ENCODE measurements at places on chromosomes 5 and 9.

DNA sequence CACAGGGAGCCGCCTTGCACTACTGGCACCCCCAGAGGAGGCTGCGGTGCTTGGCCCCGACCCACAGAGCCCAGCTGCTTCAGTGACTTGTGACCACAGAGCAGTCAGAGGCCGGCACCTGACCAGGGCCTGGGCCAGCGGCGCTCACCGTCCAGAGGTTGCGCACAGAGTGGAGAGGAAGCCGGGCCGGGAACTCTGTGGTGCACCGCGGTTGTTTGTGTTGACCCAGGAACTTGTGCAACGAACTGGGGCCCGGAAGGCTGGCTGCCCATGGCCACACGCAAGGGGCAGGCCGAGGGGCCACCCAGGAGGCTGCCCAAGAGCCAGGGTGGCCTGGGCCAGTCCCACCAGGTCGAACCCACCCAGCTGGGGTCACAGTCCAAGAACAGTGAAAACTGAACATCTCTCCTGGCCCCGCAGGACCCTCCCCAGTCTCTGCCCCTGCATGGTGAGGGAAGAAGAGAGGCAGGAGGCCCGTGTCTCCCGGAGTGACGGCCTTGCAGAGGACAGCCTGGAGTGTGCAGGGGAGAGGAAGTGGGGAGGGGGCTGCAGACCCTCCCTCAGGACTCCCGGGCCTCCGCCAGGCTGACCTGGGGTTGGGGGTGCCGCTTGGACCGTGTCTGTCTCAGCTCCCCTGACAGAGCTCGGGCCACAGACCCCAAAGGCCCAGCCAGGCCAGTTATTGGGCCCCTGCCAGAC is 42.8 kb upstream of the EGFL7 start:
- DNase-seq, result no peak

DNA sequence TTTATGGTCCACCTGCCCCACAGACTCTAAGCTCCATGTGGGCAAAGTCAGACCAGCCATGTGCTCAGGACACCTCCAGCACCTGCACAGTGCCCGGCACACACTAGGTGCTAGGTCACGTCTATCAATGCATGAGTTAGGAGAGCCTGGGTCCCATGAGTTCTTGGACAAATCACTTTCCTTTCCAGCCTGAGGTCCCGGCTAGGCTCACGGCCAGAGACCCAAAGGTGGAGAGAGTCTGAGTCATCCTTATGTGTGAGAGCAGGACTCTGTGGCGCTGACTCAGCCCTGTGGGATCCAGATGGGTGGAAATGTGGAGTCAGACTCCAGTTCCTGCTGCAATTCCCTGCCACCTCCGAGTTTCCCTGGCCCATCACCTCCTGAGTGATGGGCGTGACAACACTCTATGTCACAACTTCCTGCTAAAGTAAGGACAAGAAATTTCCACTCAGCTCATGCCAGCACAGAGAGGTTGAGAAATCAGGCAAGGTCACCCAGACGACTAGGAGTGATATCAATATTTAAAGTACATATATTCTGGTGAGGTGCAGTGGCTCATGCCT is 2.5 kb upstream of the ST6GALNAC4 start:
- peak; percentile 65 for DNase-seq

- no peak for DNase-seq
Observed at GRCh38 chr5:80837679-80838078, 122.5 kb upstream of the RASGRF2 start.

- DNase-seq, result peak; percentile 28
Observed at GRCh38 chr5:31638345-31638744, 586 bp upstream of the PDZD2 start.

GRCh38 chr5:146013761-146014160 is 77.4 kb downstream of the SH3RF2 start:
- no peak for DNase-seq

- no peak for DNase-seq
Observed at GRCh38 chr5:310516-310915, 11.0 kb upstream of the AHRR start.

DNA sequence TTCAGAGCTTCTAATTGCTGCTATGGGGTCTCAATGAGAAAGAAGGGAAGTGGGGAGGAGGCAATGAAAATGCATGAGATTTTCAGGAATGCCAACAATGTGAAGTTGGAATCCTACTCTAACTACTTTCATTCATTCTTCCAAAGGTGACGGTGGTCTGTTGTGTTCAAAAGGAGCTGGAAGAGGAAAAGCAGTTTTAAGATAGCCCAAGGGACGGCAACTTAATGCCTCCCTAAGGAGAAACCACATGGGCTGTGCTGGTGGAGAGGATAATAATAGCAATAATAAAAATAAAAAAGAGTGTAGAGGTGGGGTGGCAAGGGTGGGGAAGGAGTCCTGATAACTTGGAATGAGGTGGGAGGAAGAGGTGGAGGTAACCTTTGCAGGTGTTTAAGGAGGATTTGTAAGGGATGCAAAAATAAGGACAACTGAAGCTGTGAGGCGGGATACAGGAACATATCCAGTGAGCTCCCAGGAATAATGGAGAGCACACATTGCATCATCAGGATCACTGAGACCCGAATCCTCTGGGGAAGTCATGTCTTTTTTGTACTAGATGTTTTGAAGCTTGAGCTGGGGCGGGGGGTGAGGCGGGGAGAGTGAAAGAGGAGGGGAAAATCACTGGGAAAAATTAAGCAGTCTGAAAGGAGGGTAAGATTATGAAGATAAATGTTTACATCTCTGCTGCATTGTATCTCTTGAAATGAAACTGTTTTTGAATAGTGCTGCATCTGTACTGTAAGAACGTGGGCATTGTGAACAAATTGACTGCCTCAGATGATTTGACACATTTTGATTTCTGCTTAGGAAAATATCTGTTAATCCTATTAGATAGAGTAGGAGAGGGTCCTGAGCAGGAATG is 120.1 kb upstream of the TMEM161B start:
- DNase-seq, result no peak

DNA sequence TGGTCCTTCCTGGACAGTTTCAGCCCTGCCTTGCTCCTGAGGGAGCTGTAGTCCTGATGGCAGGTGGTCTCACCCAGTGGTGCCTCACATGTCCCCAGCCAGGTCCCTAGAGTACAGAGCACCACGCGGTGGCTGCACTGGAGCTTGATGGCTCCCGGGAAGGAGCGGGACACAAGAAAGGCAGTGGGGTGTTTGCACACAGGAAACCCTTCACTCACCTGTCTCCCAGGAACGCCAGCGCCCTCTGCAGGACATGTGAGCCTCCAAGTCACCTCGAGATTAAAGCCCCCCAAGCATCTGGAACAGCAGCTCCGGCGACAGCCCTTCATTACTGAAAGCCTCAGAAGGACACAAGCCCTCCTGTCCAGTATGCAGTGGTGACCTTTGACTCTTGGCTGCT is 19.9 kb upstream of the TMEM250 start:
- DNase-seq, result peak; percentile 63

- DNase-seq, result no peak
Observed at GRCh38 chr5:31023105-31023504, 170.4 kb upstream of the CDH6 start.

DNA sequence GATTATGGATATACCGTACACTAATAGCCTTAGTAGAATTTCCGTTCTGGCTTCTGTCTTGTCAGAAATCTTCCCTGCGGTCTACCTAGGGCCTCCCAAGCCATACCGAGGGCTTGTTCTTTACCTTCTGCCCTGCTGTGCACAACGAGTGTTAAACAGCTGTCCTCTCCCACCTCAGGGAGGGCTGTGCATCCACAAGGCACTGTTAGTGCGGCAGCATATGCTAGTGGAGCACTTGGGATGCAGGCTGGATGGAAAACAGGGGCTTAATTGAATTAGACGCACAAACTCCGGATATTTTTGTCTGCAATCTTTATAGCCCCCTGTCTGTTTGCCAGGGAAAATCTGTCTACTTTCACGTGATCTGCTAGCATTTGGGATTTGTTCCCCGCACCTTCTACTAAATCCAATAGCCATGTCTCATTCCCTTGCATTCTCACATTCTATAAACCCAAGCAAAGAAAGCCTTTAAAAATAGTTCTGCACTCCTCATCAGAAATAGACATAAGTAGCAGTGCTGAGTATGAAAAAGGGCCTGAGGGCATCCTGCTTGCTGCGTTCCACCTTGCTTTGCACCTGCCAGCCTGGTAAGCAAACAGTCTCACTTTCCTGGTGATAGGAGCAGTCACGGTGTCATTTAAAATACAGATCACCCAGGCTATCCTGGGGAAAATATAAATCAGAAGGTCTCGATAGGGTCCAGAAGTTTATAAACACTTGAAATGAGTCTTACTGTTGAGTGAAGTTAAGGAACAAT is 382.6 kb downstream of the RASEF start:
- peak; percentile 73 for DNase-seq

- no peak for DNase-seq
Observed at GRCh38 chr5:74579215-74579614, 61.3 kb downstream of the ENC1 start.

GRCh38 chr9:6188466-6188865 is 27.1 kb upstream of the IL33 start:
- no peak for DNase-seq

DNA sequence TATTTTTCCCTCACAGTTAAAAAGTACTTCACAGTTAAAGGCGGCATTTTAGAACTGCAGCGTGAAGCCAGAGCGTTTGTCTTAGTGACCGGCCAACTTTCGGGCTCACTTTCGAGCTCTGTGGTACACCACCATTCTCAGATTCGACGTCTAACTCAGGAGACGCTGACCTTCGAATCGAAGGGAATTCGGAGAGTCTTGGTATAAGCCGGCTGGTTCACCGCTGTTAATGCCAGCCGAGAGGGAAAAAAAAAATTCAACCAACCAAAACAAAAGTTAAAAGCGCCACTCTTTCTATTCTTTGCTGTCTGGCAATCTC is 544 bp upstream of the SNX24 start:
- DNase-seq, result no peak

GRCh38 chr9:18014556-18014955 is 435.7 kb downstream of the SH3GL2 start:
- DNase-seq, result no peak

DNA sequence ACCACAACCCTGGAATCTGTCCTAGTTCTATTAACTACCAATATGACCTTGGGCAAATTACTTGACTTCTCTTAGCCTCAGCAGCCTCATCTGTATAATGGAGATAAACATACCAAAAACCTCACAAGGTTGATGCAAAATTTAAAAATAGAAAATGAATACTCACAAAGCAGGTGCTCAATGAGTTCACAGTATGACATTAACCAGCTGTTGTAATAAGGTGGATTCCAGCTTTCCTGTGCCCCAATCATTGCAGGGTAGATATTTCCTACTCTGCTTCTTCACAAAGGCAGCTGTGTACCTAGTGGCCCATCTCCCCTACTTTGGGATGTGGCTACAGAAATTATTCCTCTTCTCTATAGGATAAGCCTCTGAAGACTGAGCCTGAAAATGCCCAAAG is 8.8 kb downstream of the HTR4 start:
- DNase-seq, result no peak

- DNase-seq, result no peak
Observed at GRCh38 chr9:18350995-18351595, 122.9 kb upstream of the ADAMTSL1 start.

DNA sequence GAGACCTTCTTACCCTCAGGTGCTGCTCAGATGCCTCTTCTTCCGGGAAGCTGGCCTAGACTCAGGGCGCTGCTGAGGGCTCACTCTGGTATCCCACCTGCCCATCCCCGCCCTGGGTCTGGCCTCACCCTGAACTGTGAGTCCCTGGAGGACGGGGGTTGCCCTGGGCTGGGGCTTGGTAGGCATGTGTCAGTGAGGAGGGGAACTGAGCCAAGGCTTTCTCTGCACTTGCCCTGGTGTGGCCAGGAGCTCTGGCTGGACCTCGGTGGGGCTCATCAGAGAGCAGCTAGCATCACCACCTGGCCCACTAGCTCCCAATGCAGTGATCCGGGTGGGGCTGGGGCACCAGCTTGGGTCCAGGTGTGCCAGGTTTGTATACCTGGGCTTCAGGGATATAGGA is 15.6 kb downstream of the PLEKHG4B start:
- DNase-seq, result no peak

DNA sequence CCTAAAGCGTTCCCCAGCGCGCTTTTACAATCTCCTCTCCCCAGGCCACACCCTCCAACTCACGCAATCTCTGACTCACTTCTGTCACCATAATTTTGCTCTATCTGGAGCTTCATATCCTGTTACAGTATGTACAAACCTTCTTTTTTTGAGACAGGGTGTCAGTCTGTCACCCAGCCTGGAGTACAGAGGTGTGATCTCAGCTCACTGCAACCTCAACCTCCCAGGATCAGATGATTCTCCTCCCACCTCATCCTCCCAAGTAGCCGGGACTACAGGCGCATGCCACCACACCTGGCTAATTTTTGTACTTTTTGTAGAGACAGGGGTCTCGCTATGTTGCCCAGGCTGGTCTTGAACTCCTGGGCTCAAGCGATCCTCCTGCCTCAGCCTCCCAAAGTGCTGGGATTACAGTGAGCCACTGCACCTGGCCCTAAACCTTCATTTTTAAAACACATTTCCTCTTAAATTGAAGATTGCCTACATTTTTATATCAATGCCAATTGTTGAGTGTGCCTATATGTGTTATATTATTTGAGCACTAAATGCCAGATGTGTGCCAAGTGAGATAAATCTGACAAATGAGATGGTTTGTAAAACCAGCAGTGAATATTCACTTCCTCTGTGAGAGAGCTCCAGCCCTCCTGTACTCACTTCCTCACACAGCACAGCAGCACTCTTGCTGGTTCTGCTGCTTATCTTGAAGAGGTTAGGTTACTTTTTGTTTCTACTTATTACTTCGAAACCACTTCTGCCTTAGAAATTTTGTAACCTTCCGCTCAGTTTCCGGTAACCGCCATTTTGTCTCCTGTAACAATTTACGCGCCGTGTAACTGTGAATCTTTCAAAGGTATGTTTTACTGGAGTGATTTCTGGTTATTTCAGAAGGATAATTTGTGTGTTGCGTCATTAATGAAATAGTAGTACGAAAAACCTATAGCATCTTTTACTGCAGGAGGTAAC is 57.9 kb downstream of the DOCK8 start:
- no peak for DNase-seq

GRCh38 chr5:86354664-86355063 is 263.1 kb upstream of the COX7C start:
- no peak for DNase-seq

GRCh38 chr9:136608348-136609159 is 54.2 kb upstream of the EGFL7 start:
- no peak for DNase-seq

GRCh38 chr9:83155733-83156132 is 92.8 kb upstream of the RASEF start:
- DNase-seq, result no peak

- no peak for DNase-seq
Observed at GRCh38 chr9:134301387-134302129, 24.7 kb upstream of the RXRA start.
